OCI-LY7 (cell line): ENCODE measurements at places on chromosomes 2 and 18.

GRCh38 chr2:188485496-188485895, 193.8 kb downstream of the GULP1 start:
- DNase-seq, result no peak

- DNase-seq, result no peak
Observed at GRCh38 chr2:150789376-150789905, 302.0 kb upstream of the RND3 start.

DNA sequence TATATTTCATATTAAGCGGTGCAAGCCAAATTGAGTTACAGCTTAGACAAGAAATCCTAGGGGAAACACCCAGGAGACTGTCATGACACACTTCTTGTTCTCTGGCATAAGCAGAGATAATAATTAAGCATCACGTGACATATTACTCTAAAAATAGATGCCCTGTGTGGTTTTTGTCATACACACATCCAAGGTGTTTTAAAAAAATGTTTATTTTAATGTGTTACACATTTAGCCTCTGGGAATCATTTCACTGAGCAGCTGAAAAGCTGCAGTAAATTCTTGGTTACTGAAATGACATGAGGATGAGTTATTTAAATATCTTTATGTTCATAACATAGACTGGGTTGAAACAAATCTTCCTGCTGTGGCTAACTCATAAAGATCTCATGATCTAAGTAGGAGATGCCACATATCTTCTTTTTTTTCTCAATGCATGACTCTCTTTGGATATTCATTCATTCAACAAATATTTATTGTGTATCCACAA, 38.0 kb upstream of the ERMN start:
- no peak for DNase-seq

GRCh38 chr2:204982303-204982702, 437.0 kb downstream of the PARD3B start:
- no peak for DNase-seq

DNA sequence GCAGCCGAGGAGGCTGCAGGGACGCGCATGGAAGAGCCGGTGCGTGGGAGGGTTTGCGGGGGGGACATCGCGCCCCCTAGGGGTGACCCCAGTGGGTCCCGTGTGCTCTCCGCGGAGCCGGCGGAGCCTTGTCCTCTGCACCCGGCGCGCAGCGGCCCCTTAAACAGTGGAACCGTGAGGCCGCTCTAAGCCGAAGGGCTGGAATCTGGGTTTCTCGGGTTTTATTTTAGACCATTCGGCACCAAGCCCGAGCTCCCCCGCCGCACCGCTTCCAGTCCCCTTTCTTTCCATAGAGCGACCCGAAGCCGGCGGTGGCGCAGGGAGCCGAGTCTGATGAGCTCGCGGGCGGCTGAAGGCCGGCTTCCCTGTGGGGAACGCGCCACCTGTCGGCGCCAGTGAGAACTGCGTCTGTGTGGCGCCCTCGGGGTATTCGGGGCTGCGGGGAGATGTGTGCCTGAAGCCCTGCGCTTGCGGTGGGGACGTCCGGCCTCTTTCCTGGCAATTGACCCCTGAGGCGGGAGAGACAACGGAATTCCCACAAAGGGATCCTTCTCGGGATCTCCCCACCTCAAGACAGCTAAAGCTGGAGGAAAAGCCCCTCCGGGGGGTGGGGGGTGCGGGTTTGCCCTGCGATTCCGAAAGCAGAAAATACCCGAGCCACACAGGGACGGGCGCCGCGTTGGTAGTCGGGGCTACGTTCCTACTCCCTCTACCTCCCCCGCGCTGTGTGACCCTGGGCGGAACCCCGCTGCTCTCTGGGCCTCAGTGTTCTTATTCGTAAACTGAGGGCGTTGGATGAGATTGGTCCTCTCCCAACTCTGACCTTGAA, 8.2 kb upstream of the EN1 start:
- peak; percentile 70 for DNase-seq

DNA sequence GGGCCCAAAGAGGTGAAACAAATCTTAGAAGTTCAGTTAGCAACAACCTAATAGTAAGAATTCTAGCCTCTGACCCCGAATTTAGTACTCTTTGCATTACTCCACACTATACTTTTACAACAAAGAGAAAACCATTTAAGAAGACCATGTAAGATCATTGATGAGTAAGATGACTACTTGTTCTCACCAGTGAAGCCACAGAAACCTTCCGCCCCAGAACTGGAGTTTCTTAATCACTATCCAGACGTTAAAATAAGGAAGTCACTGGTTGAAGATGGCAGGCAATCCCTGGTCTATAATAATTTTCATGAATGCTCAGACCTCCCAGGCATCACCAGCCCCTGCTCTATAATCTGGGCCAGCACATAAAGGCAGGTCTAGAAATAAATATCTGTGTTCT, 95.0 kb downstream of the TMEM163 start:
- no peak for DNase-seq

DNA sequence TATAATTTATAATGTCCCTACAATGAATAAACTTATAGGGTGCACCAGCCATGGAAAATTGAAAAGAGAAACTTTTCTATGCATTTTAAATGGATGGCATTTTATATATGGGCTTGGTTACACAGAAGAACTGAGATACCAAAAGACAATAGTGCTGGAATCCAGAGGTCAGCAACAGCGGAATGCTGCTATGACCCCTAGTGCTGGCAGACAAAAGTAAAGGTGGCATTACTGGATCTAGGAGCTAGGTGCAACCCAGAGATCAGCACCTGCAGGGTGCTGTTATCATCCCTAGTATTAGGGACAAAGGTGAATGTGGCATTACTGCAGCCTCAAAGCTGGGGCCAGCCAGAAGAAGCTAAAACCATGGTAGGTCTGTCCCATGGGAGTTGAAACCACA, 392.7 kb upstream of the ST6GAL2 start:
- DNase-seq, result no peak

DNA sequence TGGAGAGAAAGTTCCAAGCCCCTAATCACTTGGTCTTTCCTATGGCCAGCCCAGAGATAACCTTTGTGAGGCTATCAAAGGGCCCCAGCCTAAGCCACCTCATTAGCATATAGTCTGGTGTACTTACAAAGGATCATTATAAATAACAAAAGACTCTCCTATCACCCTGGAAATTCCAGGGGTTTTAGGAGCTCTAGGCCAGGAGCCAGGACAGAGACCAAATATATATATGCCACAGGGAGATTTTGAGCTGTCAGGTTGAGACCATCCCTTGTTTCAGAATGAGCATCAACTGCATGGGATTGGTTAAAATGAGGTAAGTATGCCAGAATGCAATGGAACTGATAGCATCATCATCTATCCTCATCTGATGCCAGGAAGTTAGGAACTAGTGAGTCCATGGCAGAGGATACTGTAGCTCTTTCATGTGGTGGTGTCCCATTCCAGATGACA, 32.1 kb upstream of the CHRNA1 start:
- DNase-seq, result no peak

DNA sequence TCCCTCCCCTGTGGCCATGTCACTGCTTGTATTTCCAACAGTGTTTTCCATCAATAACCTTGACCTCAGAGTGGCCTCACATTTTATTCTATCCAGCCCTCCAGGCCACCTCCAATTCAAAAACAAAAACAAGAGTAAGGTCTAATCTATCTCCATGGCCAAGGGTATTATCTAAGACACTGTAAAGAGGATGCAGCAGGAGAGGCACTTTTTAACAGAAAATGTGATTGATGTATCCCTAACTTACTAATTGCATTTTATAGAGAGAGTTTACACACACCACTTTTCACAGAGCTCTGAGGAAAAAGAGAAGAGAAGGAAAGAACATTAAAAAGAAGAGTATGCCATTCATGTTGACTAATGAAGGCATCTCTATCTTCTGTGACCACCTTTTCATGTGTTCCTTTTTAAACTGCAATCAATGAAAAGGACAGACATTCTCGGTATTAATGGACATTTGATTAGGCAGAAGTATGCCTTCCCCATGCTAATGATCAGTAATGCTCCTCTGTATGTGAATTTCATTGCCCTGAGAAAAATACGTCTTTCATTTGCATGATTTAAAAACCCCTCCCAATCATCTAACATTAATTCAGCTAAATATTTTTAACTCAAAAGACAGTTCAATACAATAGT, 653.3 kb upstream of the POU3F3 start:
- DNase-seq, result no peak

DNA sequence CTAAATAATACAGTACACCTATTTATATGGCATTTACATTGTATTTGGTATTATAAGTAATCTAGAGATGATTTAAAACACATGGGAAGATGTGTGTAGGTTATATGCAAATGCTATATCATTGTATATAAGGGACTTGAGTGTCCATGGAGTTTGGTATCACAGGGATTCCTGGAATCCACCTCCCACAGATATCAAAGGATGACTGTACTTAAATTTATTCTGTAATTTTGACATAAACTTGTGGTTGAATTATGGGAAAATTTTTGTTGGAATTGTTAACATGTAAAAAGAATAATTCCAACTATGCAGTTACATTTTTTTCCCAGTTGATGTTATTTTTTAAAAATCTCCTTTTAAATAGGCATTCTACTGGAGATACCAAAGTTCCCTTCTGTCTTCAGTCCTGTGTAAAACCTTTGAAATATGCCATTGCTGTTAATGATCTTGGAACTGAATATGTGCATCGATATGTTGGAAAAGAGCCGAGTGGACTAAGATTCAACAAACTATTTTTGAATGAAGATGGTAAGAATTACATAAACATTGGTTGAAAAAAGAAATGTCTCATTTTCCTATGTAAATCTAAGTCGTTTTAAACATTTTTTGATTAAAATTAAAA, 24.1 kb downstream of the GLS start:
- DNase-seq, result no peak

DNA sequence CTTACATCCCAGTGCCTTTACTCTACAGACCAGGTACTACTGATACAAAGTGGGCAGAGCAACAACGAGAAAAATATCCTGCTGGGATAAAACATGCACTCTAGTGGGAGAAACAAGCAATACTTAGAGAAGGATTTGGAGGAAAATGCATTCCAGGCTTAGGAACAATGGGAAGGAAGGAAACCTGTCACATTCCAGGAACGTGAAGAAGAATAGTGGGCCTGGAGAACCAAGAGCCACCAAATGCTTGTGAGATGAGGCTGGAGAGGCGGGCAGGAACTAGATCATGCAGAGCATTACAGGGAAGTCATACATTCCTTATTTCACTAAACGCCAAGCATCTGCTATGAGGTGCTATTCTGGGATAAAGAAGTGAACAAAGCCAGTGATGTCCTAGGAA, 342.3 kb downstream of the DCC start:
- no peak for DNase-seq

GRCh38 chr18:50982802-50983179, 15.0 kb downstream of the ELAC1 start:
- DNase-seq, result no peak

DNA sequence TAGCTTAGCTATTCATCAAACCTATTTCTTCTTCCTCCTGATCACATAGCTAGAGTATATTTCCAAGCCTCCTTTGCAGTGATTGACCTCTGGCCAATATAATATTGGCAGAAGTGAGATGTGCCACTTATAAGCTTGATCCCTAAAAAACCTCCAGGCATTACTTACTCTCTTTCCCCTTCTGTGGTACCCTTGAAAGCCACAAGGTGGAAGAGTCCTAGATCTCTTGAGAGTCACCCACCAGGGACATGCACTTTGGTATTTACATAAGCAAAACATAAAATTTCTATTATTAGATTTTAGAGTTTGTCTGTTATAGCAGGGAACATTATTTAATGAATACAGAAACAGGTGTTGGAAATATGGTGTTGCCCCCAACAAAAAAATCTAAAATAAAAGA, 112.0 kb downstream of the EXOC6B start:
- no peak for DNase-seq

DNA sequence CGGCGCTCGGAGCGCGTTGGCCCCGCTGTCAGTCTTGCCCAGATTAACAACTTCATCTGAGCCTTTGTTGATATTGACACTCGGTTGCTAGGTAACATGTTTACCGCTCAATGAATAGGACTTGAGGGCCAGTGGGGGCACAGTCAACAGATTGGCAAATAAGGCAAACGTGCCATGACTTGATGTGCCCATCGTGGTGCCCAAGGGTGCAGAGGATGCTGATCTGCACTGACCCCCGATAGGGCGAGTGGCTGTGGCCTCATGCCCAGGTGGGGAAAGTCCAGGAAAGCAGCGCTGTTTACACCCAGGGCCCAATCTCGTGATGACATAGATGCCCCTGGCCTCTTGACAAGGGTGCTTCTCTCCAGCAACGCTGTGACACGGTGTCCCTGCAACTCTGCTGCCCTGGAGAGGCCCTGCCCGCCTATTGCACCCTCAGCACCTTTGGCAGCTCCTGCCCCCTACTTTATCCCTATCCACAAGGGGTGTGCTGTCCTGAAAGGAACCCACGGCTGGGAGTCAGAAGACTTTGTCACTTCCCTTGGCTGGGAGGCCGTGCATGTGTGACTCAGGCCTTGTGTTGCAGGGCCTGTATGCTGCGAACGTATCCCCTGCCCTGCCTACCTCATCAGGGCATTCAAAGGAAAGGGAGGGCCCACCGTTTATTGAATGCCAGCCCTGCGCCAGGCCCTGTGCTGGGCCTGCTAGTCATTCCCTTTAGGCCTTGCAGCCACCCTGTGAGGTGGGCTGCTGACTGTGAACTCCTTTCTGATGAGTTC, 158.0 kb downstream of the INHBB start:
- no peak for DNase-seq

GRCh38 chr2:219297766-219298456, 11.3 kb downstream of the PTPRN start:
- no peak for DNase-seq

DNA sequence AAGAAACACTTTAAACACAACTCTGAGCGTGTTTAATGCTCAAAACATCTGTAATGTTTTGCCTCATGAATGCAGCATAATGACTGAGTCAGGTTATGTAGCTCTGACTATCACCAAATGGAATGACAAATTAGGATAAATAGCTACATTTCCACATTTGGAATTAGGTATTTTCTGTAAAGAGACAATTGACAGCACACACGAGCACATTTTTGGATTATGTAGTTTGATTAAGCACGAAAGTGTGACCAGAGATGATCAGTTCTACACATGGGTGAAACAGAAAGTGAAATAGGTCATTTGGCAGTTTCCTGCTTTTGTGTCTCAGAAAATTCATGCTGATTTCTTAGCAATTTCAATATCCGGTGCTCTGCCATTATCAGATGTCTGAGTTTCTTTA, 29.0 kb downstream of the LPIN1 start:
- peak; percentile 59 for DNase-seq

GRCh38 chr2:44392338-44392943, 30.7 kb downstream of the CAMKMT start:
- DNase-seq, result peak; percentile 58
